ENCODE measurements at places on chromosomes 12 and 14. TPM values are rescaled to one million over a fixed set of nuclear protein-coding genes. Genes with fewer than 3 reads are reported as not detected.
A peak's percentile ranks its signal among the peaks of the same experiment; 100 is the strongest.

The TRHDE gene
- total RNA-seq: 0.96 TPM

The ZDHHC22 gene
- total RNA-seq: not detected

DNA sequence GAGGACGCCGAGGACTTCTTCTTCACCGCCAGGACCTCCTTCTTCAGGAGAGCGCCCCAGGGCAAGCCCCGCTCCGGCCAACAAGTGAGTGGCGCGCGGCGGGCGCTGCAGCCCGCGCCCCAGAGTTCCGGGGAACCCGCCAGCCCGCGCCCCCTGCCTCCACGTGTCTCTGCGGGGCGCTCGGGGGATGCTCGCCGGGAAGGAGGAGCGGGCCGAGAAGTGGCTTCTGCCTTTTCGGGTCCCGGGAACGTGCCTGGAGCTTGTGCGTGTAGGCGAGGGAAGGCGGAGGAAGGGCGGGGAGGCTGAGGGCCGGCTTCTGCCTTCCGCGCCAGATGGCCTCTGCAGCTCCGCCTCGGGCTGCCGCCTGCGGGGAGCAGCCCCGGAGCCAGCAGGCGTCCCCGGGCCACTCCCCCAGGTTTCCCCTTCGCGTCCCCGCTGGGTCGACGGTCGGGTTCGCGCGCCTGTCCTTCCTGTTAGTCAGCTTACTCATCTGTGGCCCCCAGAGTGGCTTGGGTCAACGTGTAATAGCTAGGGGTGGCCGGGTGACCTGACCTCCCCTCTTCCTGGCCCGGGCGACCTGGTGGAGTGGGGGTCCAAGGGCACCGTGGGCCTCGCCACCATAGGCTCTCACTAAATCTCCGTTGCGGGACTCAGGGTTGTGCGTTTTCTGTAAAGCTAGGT is 505 bp downstream of the RASSF3 start:
- DNase-seq: peak; percentile 72

The AJUBA gene
- total RNA-seq: 7.2 TPM

The WNT1 gene
- not detected for total RNA-seq
